Activated naive CD8-positive, alpha-beta T cell treated with anti-CD3 and anti-CD28 coated beads for 36 hours (primary cell): ENCODE measurements at places on chromosomes 1 and 21. TPM values are rescaled to one million over a fixed set of nuclear protein-coding genes. Genes with fewer than 3 reads are reported as not detected.

Gene SPRR2B
- not detected for total RNA-seq

Gene SNAP47
- total RNA-seq: 24.1 TPM

Gene RSPH1
- 0.32 TPM for total RNA-seq

DNA sequence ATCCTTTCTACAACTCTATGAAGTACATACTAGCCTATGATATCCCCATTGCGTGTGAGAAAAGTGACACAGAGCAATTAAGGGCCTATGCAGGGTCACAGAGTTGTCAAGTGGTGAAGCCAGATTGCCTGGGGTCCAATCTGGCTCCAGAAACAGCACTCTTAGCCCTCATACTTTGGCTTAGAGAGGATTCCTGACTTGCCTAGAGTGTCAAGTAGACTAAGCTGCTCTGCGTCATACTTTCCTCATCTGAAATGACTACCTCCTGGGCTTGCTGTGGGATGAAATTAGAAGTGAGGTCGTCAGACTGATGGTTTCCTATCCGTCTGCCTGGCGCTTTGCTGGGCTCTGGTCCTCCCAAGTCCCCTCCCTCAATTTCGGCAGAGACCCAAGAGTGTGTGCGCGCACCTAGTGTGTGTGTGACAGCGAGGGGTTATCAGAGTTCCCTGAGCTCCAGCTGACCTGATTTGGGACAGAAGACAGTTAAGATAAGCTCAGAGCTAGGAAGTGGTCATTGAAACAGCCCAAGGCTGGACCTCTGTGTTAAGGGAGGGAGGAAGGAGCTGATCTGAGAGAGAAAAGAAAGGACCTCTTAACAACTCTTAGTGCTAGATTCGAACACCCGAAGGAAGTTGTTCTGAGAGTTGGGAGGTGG, 5.4 kb upstream of the NUAK2 start:
- H3K4me3 ChIP-seq: no peak overlapping the region
- H3K27me3 ChIP-seq: peaks cover 3% of the 10 kb centered on the region
- no peak overlapping the region for H3K27ac ChIP-seq
- no peaks in the 10 kb centered on the region for H3K36me3 ChIP-seq

- H3K27ac ChIP-seq: no peak overlapping the region
- peaks cover 20% of the 10 kb centered on the region for H3K27me3 ChIP-seq
- no peak overlapping the region for H3K4me3 ChIP-seq
- H3K4me1 ChIP-seq: no peaks in the 10 kb centered on the region
Observed at GRCh38 chr21:39705849-39706248, 39.1 kb upstream of the IGSF5 start.
